Left ventricle myocardium inferior (tissue), 1 donor: ENCODE measurements at places on chromosomes 1 and 21. TPM values are rescaled to one million over a fixed set of nuclear protein-coding genes. Genes with fewer than 3 reads are reported as not detected.

- no peak for DNase-seq
Measured at GRCh38 chr1:3306583-3307291, 147.7 kb upstream of the ARHGEF16 start.

GRCh38 chr21:27213303-27213702 lies 246.4 kb upstream of the ADAMTS5 start:
- DNase-seq: no peak

DNA sequence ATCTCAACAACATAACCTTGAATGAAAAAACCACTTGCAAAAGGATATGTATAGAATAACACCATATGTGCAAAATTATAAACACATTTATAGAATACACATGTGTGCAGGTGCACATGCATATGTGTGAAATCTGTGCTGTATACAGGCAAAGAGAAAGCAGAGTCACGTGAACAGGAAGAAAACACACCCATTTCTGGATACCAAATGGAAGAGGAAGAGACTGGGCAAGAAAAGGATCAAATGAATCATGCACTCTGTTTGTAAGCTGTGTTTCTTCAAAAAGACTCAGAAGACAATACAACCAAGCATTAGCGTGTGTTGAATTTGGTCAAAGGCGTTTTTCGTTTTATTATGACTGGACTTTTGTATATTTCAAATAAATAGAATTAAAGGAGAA lies 111.3 kb upstream of the ERG start:
- no peak for DNase-seq

- no peak for DNase-seq
Measured at GRCh38 chr1:87179076-87179810, 149.4 kb upstream of the LMO4 start.

DNA sequence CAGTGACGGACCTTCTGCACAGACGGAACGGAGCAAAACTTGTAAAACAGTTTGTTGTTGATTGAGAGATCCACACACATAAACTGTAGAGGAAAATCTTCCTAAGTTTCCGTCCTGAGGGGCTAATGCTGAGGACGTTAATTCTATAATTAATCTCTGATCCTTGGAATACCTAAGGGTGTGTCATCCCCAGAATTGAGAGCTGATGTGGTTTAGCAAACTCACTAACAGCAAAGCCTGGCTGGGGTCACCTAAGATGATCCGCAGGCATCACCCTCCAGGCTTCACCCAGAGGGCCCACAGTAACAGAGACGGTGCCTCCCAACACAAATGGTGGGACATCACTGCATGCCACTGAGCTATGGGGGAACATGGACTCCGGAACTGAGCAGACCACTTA lies 97.5 kb downstream of the SMYD2 start:
- no peak for DNase-seq

ANGPTL3 gene
- total RNA-seq: not detected

- DNase-seq: no peak
Measured at GRCh38 chr21:42276076-42276475, 39.1 kb downstream of the TFF3 start.

OR2L3 gene
- total RNA-seq: not detected

NPPA gene
- total RNA-seq: 1,100 TPM

DNA sequence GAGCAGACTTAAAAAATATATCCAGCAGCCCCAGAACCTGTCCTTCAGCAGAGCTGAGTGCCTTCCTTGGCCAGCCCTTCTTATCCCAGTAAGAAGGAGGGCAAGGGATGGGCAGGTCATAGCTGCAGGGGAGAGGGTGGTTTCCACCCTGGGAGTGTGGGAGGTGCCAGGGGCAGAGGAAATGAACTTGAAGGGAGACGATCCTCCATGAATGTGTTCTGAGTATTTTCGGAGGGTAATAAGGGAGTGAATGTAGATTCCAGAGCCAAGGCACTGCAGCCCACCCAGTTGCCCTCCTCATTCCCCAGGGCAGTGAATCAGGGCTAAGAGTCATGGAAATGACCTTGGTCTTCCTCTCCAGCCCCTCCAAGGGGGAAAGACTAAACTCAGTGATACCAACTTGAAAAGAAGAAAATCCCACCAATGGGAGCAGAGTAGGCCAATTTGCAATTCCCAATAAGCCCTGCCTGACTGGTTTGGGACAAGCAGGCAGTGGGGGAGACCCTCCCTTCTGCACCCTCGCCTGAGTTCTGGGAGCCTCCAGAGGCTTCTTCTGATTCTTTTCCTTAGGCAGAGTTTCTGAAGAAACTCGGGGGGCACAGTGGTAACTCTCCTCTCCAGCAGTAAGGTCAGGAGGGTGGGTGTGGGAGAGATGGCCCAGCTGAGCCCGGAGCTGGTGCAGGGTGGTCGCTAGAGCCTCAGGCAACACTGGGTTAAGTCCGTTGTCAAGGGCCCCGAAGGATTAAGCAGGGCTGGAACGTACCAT lies 4.2 kb downstream of the MYOG start:
- DNase-seq: no peak

GRCh38 chr1:184745110-184745509 lies 9.5 kb downstream of the EDEM3 start:
- DNase-seq: no peak

DNA sequence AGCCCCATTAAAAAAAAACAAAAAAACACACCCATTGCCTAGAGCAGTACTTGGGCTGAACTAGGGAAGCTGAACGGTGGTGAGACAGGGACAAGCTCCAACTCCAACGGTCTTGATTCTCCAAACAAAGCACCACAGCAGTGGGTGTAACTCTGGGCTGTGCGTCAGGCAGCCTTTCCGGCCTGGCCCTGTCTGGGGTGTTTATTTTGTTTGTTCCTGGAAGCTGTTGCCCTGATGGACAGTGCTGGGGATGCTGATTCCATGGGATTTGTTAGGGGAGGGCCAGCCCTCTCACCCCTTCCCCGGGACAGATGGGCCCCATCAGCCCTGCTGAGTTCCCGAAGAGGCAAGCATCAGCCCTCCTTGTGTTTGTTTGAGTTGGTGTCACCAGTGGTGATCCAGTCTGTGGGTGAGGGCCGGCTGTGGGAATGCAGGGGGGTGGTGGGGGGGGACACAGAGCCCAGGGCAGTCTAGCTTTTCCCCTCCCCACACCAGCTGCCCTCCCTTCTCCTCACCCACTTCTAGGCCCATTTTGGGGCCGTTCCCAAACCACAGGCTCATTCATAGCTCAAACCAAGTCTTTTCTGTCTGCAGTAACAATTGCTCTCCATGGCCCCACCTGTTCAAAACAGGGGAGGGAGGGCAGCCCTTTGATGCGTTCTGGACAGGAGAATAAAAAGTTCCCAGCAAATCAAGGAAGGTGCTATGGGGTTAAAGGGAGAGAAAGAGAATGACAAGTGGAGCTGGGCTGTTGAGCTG lies 4.5 kb downstream of the WNT2B start:
- no peak for DNase-seq

DNA sequence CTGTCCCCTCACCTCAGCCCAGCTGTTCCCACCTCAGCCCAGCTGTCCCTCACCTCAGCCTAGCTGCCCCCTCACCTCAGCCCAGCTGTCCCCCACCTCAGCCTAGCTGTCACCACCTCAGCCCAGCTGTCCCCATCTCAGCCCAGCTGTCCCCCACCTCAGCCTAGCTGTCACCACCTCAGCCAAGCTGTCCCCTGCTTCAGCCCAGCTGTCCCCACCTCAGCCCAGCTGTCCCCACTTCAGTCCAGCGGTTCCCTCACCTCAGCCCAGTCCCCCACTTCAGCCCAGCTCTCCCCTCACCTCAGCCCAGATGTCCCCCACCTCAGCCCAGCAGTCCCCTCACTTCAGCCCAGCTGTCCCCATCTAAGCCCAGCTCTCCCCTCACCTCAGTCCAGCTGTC lies 88.4 kb upstream of the CSF3R start:
- DNase-seq: no peak

GRCh38 chr1:83113652-83114051 lies 885.3 kb downstream of the TTLL7 start:
- no peak for DNase-seq

NTRK1 gene
- 1.0 TPM for total RNA-seq

DNA sequence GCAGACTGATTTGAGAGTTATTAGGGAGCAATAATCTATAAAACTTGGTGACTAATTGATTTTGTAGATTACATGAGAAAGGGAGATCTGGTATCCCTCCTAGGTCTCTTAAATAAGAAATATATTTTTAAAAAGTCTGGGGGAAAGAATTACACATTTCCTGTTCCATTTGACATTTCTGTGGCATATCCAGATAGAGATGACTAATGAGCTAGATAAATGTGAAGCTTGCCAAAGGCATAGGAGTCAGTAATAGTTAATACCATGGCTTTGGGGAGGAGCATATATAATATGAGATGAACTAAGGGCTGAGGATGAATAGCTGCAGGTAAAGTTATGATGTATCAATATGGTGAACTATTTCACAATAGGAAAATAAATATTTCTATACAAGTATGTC lies 663.7 kb downstream of the PTPRC start:
- no peak for DNase-seq

DNA sequence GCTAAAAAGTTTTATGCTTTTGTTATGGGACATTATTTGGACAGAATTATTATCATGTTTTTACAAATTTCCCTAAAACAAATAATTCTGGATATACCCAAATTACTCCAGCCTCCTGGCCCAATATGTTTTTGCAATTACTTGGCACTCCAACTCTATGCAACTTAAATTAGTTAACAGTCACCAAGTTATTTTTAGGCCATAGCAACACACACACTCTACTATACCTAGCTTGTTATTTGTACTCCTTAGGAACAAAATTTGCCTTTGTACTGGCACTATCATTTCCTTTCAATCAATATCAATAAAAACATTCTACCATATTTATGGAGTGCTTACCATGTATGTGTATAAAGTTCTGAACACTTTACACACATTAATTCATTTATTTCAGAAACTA lies 7.7 kb downstream of the DUSP10 start:
- DNase-seq: no peak

GRCh38 chr1:100188617-100189016 lies 10.6 kb upstream of the LRRC39 start:
- DNase-seq: no peak

TMEM61 gene
- total RNA-seq: not detected

KPRP gene
- not detected for total RNA-seq

DNA sequence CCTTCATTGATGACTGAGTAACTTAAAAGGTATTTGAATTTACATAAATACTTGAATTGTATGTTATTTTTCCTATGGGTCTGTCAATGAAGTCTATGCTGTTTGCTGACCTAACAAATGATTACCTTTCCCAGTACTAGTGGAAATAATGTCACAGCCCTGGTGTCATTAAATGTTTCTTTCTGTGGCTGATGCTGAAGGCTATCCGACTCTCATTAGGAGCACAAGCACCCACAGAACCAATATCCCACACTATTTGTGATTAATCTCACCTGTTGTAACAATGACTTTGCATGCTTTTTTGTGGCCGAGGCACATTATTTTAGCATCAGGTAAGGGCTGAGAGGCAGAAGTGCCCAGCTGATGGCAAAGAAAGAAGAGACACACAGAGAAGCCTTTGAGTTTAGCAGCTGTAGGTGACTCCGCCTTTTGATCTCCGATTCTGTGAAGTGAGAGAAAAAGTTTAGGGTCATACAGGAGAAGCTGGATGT lies 25.8 kb upstream of the TRIM45 start:
- no peak for DNase-seq

DNA sequence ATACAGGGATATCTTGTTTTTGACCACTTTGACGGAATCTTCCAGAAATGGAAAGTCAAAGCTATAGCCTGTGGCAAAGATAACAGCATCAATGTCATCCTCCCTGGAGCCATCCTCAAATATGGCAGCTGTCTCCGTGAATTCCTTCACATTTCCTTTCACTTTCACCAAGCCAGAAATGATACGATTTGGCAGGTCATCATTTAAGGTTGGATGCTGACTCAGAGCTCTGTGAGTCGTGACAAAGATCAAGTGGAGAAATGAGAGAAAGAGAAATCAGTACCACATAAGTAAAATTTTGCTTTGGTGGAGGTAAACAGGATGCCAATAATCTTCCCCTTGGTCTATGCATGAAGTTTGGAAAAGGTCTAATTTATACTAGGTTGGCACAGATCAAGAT lies 23.9 kb downstream of the FMO5 start:
- DNase-seq: no peak
